Stimulated activated CD4-positive, alpha-beta T cell treated with anti-CD3 and anti-CD28 coated beads, Interleukin-1b, Interleukin-23, amount 100 ng/mL, for 1 hour (primary cell): ENCODE measurements at places on chromosomes 6 and 20.

- DNase-seq: no peak
Measured at GRCh38 chr6:47483516-47483852, 5.9 kb downstream of the CD2AP start.

- DNase-seq: no peak
Measured at GRCh38 chr6:52647199-52647598, 23.7 kb upstream of the TMEM14A start.

DNA sequence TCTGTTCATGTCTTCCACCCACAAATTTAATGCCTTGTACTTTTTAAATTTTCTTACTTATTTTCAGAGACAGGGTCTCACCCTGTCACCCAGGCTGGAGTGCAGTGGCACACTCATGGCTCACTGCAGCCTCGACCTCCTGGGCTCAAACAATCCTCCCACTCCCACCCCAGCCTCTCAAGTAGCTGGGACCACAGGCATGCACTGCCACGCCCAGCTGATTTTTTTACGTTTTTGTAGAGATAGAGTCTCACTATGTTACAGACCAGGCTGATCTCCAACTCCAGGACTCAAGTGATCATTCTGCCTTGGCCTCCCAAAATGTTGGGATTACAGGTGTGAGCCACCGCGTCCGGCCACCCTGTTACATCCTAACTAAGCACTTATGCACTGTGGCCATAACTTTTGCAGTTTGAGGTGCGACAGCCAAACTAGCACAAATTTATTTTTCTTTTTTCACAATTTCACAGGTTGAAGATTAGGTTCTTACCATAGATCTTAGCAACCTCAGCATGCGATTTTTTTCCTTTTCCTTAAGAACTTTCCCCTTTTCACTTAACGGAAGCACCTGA is 92.1 kb downstream of the EPB41L2 start:
- no peak for DNase-seq

- DNase-seq: no peak
Measured at GRCh38 chr20:4091490-4092479, 76.4 kb upstream of the RNF24 start.

DNA sequence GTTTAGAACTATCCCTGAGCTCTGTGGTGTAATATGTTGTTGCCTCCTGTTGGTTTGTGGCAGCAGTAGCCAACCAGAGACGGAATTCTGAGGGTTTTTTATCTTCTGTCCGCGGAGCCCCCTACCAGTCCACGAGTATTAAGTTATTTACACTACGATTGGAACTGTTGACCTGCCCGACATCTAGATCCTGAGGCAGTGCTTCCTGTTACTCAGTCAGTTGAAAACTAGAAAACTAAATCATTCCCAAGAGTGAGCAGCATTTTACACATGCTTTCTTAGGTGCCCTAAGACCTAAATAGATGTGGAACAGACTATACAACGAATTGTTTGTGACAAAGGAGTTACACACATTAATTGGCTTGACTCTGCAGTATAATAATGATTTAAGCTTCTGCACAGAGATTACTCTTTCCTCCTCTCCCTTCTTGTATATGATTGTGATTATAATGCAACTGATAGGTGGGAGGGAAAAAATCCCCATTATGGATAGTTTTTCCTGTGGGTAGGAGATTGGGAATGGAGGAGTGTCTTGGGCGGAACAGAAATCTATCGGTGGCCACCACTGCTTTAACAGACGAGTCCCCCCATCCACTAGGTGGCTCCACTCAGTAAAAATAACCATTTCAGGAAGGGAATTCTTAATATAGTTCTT is 1.7 kb downstream of the LOC128125822 start:
- no peak for DNase-seq

DNA sequence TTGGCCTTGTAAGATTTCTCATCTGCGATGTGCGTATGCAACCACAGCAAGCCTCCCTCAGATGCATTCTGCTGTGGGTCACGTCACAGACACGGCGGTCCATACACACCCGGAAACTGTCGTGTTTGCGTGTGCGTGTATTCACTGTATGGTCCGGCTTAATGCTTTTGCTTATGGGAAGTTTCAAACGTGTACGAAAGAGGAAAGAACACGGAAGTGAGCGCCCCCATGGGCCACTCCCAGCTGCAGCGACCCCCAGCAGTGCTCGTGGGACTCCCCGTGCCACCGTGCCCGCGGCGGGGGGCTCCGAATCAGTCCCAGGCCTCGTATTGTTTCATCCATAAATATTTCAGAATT is 10.2 kb downstream of the DLL1 start:
- DNase-seq: no peak

- no peak for DNase-seq
Measured at GRCh38 chr6:29596381-29596900, 11.5 kb downstream of the OR2H2 start.

DNA sequence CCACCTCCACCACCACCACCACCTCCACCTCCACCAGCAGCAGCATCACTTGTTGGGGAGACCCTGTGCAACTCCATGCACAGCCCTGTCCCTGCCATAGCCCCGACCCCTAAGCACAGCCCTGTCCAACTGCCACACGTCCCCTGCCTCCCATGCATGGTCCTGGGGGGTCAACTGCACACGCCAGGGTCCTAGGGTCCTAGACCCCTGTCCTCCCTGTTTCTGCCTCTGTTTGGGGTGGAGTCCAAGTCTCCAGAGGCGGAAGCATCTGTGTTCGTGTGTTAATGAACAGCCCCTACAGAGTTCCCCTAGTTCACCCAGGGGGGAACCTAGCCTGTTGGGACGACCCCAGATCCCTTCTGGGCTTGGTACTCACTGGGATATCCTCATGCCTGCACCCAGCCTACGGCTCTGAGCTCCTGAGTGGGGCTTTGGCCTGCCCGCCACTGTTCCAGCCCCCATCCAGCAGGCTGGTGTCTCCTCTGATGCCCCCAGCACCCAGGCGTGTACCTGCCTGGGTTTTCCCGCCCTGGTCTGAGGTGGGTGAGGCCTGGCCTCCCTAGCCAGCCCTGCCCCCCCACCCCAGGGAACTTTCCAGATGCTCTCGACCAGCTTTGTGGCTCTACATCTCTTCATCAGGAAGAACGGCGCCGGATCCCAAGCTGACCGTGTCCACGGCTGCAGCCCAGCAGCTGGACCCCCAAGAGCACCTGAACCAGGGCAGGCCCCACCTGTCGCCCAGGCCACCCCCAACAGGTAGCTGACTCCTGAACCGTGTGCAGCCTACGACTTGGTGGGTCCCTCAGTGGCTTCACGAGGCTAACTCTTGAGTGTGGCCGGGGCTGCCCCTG is 2.5 kb upstream of the TNFRSF6B start:
- DNase-seq: no peak
